Panc1 (cell line): ENCODE measurements at places on chromosomes 5 and 9.

GRCh38 chr9:71353720-71354119 is 232.3 kb upstream of the TRPM3 start:
- DNase-seq: no peak

DNA sequence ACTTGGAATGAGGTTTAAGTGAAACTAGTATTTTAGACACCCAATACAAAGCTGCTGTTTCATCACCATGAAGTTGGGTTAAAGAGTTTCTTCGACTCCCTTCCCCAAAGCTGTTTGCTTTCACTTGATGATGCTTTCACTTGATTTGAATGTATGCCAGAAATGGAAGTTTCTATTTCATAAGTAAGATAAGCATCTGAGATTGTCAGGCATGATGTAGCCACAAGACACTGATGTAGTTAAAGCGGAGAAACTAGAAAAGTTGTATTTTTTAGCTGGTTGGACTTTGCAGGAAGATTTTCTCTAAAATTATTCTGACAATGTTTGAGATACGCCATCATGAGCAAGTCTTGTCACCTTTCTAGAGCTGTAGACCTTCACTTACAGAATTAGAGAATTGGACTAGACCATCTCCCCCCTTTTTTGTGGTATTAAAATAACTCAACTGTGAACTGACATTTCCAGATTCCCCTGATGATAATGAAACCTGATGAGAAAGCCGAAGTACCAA is 20.0 kb downstream of the MOCS2 start:
- DNase-seq: no peak

- no peak for DNase-seq
Observed at GRCh38 chr9:76638001-76638400, 126.2 kb upstream of the PCA3 start.

- DNase-seq: no peak
Observed at GRCh38 chr5:80569961-80570786, at the start of gene ANKRD34B. ANKRD34B (minus strand) TSS chr5:80570280; CDS start chr5:80560019, 10,261 bp downstream.

GRCh38 chr5:1167728-1168709 is 33.4 kb upstream of the SLC6A19 start:
- peak; percentile 61 for DNase-seq

DNA sequence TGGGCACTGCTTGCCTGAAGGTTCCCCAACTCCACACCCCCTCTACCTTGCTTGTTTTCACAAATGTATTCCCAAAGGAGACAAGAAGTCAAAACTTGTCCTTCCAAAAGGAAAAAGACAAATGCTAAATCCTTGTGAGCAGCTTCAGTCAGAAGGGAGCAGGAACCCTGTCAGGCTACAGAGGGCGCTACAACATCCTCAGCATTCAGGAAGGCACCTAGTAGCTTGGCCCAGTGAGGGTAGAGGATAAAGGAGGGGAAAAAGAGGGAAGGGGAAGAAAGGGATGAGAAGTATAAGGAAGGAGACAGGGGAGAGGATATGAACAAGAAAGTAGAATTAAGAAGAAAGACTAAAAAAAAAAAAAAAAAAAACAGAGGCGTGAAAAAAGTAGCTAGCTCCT is 97.5 kb downstream of the MLLT3 start:
- no peak for DNase-seq

GRCh38 chr9:131177898-131178297 is 52.5 kb downstream of the NUP214 start:
- no peak for DNase-seq

GRCh38 chr5:6506611-6507010 is 58.0 kb downstream of the UBE2QL1 start:
- no peak for DNase-seq

DNA sequence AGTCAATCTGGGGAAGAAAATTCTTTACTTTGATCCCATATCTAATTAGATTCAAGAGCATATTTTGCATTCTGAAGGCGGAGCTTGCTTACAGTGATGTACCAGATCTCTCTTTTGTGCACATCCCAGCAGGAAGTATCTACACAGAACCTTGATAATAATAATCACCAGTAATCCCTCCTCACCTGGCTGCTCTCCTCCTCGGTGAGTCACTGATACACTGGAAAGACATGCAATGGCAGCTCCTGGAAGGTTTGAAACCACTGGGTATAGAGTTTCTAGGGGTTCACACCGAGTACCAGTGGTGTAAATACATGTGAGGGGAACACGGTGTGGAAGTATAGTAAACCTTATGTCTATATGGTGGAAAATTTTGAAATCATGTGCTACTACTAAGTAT is 205.5 kb upstream of the TARS1 start:
- no peak for DNase-seq

GRCh38 chr5:157574456-157575380 is 857 bp downstream of the ADAM19 start:
- no peak for DNase-seq

GRCh38 chr5:41815261-41815660 is 55.0 kb downstream of the OXCT1 start:
- DNase-seq: no peak

DNA sequence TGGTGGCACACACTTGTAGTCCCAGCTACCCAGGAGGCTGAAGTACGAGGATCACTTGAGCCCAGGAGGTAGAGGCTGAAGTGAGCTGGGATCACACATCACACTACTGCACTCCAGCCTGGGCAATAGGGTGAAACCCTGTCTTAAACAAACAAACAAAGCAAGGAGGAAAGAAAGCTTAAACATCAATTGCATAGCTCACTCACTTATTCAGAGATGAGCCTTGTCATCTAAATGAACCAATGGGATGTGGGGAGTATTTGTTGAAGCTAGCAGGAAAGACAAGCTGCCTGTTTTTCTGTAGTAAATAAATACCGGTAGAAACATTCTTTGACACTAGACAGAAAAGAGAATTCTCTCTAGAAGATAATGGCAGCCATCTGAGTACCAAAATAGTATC is 161.0 kb upstream of the SLC12A2 start:
- no peak for DNase-seq

GRCh38 chr5:32595118-32595517 is 9.8 kb downstream of the SUB1 start:
- no peak for DNase-seq

DNA sequence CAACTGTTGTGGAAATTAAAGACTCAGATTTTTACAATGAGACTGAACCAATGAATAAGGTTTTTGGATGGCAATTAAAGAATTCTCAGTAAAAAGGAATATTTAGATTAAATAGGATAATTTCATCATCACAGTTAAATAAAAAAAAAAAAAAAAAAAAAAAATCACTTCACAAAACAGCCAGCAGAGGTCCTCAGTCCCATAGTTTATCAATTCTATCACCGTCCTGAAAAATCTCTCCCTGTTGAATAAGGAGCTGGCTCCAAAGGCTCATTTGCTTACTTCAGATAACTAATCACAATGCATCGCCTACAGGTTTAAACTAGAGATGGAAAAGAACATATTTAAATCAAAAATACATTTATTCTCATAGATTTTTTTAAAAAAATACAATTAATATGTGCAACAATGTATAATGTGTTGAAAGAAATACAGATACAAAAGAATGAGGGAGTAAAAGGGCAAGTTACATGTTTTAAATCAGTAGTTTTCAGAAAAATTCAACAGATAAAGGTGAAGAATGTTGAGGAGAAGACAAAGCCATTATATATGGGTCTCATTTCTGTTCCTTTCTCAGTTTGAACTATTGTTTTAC is 175.8 kb upstream of the CHD1 start:
- peak; percentile 20 for DNase-seq

GRCh38 chr5:133404724-133405123 is 207.6 kb downstream of the FSTL4 start:
- DNase-seq: no peak

- no peak for DNase-seq
Observed at GRCh38 chr9:17130291-17130690, 4.5 kb upstream of the CNTLN start.

DNA sequence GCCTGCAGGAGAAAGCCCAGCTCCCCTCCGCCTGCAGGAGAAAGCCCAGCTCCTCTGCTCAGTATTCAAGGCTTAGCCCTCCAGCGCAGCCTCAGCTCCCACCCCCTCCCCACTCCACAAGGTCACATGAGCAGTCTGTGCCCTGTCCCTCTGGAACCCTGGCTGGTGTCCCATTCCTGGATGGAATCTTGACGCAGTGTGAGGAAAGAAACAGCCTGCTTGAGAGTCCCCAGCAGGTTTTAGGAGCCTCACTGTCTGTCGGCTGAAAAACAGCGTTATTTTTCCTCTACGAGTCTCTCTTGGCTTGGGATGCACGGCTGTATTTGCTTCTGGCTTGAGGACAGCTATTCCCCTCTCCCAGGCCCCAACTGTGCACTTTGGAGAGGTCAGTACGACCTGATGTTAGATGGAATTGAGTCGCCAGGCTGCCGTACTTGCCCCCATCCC is 210.1 kb upstream of the TRIM32 start:
- DNase-seq: no peak

DNA sequence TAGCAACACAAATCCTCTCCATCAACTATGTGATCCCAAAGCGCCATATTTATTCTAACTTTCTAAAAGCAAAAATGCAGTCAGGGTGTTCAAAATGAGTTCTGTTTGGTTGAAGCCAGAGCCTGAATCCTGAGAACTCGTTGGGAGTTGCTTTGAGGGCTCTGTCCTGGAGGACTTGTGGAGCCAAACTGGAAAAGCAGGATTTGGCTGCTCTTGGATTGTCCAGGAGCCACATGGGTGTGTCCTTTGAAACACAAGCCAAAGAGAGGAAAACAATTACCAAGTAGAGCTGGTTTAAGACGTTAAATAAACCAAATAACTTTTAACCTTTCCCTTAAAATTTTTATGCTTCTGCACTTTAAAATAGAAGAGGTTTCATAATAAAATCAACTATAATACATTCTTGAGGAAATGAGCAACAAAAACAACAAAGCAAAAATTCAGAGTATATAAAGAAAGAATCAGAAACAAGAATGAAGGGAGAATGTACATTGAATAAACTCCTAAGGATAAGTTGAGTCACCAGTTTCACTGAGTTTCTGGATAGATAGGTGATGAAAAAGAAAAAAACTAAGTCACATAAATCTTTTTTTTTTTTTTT is 13.5 kb downstream of the C5orf46 start:
- no peak for DNase-seq

DNA sequence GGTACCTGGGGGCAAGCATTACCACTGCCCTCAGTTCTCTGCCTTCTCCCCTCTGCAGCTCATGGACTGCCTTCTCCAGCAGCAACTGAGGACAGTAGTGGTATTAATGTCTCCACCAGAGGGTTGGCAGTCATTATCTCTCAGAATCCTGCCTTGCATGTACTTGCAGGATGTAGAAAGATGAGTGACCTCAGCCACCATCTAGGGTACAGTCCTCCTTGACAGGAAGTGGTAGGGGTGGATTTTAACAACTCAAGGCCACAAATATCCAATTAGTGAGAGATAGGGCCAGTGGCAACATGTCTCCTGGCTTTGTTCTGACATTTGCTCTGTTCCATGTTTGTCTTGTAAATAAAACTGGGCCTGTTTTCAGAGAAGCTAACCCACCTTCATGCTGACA is 47.2 kb downstream of the F2R start:
- DNase-seq: no peak

DNA sequence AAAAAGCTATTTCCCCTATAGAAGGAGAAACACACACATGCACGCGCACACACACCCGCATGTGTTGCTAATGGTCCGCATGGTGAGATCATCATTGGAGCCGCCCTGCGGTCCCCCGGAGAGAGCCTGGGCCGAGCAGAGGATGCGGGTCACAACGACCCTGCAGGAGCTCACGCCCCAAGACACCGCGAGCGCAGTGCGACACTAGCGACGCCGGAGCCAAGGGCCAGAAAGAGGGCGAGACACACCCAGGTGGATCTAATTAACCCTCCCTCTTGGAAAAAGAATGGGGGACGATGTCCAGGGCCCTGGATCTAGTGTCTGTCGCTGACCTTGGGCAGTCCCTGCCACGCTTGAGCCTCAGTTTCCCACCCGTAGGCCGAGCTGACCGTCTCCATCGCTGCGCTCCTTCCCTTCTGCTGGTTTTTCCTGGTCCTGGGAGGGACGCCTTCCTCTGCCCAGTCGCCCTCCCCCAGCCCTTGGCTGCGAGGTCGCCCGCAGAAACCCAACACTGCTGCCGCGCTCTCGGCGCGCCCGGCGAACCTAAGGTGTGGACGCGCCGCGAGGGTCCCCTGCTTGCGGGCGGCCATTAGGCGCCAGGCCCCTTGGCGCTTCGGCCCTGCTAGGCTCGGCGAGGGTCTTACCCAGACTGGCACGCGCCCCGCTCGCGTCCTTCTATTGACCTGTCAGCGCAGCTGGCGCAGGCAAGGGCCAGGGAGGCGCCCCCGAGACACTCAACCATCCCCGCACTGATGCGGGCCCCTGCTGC is 47.5 kb upstream of the RNF20 start:
- DNase-seq: no peak

DNA sequence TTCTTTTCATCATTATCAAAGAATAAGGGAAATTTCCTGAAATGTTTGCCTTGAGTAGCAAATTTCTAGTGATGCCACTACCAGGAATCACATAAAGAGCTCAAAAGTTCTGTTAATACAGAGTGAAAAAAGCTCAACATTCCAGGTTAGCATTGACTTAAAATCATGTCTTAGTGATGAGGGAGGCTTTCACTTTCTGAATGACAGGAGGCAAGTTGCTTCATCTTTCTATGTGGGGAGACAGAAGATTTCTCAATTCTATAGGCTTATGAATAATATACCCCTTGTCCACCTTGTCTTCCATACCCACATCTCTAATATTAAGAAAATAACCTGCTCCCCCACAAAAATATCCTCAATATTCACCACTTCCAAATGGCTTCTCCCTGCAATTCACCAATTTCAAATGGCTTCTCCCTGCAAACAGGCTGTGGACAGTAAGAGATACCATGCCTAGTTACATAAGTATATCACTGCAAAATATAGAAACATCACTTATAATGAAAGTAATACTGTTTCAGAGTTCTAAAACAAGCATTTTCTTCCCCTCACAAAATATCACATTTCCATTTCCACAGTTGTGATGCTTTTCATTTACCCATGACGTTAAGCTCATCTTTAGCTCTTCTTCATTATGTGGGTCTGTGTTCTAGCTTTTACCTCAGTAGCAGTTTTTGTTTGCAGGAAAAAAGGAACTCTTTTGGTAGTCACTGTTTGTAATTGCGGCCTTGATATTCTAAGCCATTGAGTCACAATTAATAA is 2.2 kb upstream of the JAK2 start:
- DNase-seq: no peak

DNA sequence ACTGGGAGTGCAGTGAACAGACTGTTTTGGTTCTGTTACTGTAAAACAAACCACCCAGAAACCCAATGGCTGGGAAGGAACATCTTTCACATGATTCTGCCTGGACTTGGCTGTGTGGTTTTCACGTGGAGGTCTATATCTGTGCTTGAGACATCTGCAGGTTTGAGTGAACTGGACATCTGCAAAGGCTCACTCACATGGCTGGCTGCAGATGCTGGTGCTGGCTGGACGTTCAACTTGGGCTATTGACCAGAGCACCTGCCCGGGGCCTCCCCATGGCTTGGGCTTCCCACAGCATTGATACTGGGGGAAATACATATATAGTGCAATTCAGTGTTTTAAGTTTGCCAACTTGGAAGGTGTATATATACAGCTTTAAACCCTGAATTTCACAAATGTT is 6.8 kb downstream of the CTSL start:
- DNase-seq: no peak
